Astrocyte (in vitro differentiated cells and primary cell): ENCODE measurements at places on chromosomes 7 and 10. TPM values are rescaled to one million over a fixed set of nuclear protein-coding genes. Genes with fewer than 3 reads are reported as not detected.

GRCh38 chr7:139999516-139999915 lies 63.2 kb downstream of the PARP12 start:
- no peak overlapping the region for H3K27ac ChIP-seq
- DNase-seq, result no peak
- no peaks in the 10 kb centered on the region for H3K27me3 ChIP-seq
- H3K4me1 ChIP-seq, result no peaks in the 10 kb centered on the region
- no peak overlapping the region for H3K4me3 ChIP-seq
- H3K36me3 ChIP-seq, result no peaks in the 10 kb centered on the region

DNA sequence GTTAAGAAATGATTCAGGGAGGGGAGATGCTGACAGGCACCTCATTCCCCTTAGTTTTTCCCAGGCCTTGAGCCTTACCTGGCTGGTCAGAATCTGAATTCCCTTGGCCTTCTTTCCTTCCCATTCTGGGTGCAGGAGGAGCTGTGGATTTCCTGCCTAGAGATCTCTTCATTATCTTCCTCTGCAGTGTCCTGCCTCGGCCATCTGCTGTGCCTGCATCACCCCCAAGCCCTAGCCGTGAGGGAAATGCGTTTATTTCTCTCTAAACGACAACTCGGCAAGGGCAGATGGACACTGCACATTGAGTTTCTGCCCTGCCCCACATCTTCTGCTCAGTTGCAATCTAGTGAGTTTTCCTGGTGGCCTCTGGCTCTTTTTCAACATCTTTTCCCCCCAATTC lies 26.7 kb downstream of the ZCWPW1 start:
- DNase-seq, result no peak
- peaks cover 5% of the 10 kb centered on the region for H3K4me1 ChIP-seq
- no peak overlapping the region for H3K27ac ChIP-seq
- peaks cover 30% of the 10 kb centered on the region for H3K27me3 ChIP-seq
- H3K4me3 ChIP-seq, result no peak overlapping the region

DNA sequence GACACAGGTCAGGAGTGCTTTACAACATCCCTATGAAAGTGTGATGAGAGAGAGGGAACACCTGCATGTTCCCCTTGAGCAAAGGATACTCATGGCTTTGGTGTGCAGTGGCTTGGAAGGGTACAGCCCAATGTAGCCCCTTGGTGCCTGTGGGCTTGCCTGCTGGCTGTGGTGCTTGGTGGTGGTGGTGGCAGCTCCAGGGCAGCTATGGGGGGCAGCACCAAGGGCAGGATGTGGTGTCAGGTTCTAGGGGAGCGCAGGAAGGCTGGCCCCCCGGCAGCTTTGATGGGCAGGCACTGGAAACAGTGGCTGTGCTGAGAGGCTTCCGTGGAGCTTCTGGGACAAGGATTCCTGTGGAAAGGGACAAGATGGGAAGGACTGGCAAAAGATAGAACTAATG lies 464.0 kb upstream of the ZMIZ1 start:
- no peak for DNase-seq
- no peaks in the 10 kb centered on the region for H3K36me3 ChIP-seq
- H3K4me1 ChIP-seq, result no peaks in the 10 kb centered on the region
- peaks cover 5% of the 10 kb centered on the region for H3K27me3 ChIP-seq

- H3K4me3 ChIP-seq, result no peak overlapping the region
- H3K4me1 ChIP-seq, result no peaks in the 10 kb centered on the region
- no peak for DNase-seq
These were observed 397.2 kb downstream of the PLXNA4 start for GRCh38 chr7:132179080-132179430.

DNA sequence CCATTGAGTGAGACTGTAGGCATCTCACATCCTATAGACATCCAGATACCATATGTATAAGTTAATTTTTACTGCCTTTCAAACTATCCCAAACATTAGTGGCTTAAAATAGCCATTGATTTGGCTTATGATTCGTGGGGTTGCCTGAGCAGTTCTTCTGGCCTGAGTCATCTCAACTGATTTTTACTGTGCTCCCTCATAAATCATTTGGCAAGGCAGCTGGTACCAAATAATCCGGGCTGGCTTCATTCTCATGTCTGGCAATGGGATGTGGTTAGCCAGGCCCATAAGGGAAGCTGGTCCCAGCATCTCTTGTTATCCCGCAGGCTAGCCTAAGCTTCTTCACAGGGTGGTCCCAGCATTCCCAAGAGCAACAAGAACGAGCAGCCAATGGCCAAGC lies 6.7 kb upstream of the LRGUK start:
- no peaks in the 10 kb centered on the region for H3K36me3 ChIP-seq
- H3K27me3 ChIP-seq, result no peaks in the 10 kb centered on the region
- H3K4me1 ChIP-seq, result no peaks in the 10 kb centered on the region
- no peak overlapping the region for H3K27ac ChIP-seq
- no peak overlapping the region for H3K4me3 ChIP-seq

- no peaks in the 10 kb centered on the region for H3K36me3 ChIP-seq
- no peaks in the 10 kb centered on the region for H3K4me1 ChIP-seq
- H3K4me3 ChIP-seq, result no peak overlapping the region
These were observed 5.7 kb upstream of the MKRN1 start for GRCh38 chr7:140484951-140485499.

DNA sequence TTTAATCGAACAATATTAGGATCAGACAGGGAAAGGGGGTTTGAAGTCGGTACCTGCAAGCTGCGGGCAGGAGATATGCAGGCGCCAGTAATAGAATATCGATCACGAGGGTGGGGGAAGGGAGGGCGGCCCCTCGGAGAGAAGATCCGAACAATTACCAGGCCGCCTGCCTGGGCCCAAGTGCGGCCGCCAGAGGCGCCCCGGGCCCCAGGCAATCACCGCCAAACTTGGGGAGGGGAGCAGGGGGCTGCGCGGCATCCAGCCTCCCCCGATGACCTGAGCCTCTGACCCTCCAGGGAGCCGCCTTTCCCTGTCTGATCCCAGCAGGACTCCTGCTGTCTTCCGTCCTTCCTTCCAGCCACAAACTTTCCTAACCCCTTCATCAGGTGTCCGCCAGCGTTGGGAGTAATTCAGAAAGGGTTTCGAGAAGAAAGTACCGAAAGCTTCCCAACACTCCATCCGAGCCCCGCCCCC lies 1.1 kb downstream of the NKX1-2 start:
- no peaks in the 10 kb centered on the region for H3K4me1 ChIP-seq
- H3K4me3 ChIP-seq, result no peak overlapping the region
- no peaks in the 10 kb centered on the region for H3K36me3 ChIP-seq
- no peak for DNase-seq
- H3K27ac ChIP-seq, result no peak overlapping the region
- peaks cover 80% of the 10 kb centered on the region for H3K27me3 ChIP-seq

GRCh38 chr7:79339208-79339925 lies 114.1 kb downstream of the MAGI2 start:
- H3K4me3 ChIP-seq, result no peak overlapping the region
- no peak for DNase-seq
- no peak overlapping the region for H3K27ac ChIP-seq
- H3K27me3 ChIP-seq, result no peaks in the 10 kb centered on the region
- no peaks in the 10 kb centered on the region for H3K36me3 ChIP-seq
- peaks cover 4% of the 10 kb centered on the region for H3K4me1 ChIP-seq

DNA sequence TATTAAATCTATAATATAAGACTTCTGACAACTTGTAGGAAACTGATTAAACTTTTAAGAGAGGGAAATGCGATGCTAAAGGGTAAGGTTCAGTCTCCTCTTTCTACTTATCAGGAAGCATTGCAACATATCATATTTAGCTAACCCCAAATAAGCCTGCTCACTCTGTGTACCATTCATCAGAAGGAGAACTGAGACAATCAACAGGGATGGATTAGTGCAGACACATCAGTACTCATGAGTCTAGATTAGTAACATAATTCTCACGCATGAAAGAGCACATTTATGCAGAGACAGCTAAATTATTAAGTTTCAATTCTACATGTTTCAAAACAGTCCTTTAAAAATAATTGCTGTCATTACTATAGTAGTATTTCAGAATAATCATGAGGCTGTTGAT lies 354.2 kb upstream of the ZWINT start:
- H3K36me3 ChIP-seq, result no peaks in the 10 kb centered on the region
- no peak for DNase-seq
- H3K27me3 ChIP-seq, result no peaks in the 10 kb centered on the region
- no peaks in the 10 kb centered on the region for H3K4me1 ChIP-seq

DNA sequence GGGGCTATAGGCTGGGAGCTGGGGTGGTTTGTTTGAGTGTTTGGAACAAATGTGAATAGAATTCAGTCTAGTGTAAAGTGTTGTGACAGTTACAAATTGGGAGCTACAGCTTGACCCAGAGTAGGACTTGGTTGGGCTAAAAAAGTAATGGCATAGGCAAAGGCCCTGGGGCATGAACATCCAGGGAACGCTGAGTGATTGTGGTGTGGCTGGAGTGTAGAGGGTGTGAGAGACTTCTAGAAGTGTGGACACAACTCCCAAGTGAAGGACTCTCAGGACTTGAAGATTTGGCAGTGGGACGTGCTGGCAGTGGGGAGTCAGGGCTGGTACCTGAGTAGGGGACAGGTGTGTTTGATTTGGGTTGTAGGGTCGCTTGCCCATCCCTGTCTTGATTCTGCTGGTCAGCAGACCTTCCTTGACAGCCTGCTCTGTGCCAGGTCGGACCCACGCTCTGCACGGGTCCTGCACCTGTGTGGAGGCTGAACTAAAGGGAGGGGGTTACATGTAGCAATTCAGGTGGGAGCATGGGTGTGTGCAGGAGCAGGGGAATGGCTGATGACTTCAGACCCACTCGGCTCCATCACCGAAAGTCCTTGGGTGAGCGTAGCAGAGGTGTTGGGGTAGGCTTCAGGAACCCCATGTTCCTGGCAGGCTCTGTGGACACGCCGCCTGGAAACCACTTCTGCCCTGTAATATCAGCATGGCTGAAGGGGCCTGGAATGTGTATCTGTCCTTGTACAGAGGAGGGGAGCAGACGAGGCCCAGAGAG lies 43.3 kb downstream of the ZMIZ1 start:
- peak overlapping the region; percentile 81 for H3K27ac ChIP-seq
- peaks cover 56% of the 10 kb centered on the region for H3K4me1 ChIP-seq
- peaks cover 6% of the 10 kb centered on the region for H3K36me3 ChIP-seq
- H3K4me3 ChIP-seq, result no peak overlapping the region
- no peaks in the 10 kb centered on the region for H3K27me3 ChIP-seq
- no peak for DNase-seq

GRCh38 chr7:150823043-150823442 lies 22.5 kb downstream of the TMEM176A start:
- no peaks in the 10 kb centered on the region for H3K36me3 ChIP-seq
- no peak overlapping the region for H3K27ac ChIP-seq
- DNase-seq, result no peak

DNA sequence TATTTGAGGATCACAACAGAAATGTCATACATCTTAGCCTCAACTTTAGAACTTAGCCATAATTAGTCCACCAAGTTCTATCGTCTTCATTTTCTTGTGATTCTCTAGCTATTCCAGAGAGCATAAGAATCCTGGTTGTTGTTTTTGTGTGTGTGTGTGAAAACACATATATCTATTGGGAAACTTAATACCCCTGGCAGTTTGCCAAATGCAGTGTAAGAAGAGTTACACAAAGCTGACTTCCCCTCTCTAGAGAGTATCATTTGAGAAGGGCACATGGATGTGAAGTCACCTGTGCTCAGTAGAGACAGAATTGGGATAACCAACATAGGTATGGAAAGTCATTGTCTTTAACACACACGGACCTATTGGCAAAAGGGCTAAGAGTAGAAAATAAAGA lies 19.3 kb downstream of the FOXI2 start:
- no peak for DNase-seq
- H3K36me3 ChIP-seq, result no peaks in the 10 kb centered on the region
- no peaks in the 10 kb centered on the region for H3K4me1 ChIP-seq

- H3K4me1 ChIP-seq, result peaks cover 25% of the 10 kb centered on the region
- no peaks in the 10 kb centered on the region for H3K27me3 ChIP-seq
- no peak overlapping the region for H3K4me3 ChIP-seq
These were observed 157.9 kb downstream of the GFRA1 start for GRCh38 chr10:116115036-116115641.

DNA sequence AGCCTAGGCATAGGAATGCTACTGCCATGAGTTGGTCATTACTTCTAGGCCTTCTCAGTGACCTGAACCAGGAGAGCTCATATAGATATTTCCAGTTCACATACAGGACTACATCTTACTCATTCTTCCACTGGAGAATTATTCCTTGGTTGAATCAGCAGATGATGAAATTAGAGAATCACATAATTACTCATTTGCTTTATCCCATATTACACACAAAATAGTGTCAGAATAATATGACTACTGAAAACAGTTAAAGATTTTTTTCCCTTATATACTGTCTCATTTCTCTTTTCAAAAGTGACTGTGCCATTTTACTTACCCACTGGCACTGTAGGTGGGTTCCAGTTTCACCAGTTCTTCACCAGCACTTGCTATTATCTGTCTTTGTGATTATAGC lies 18.5 kb downstream of the BMS1 start:
- no peak for DNase-seq
- H3K36me3 ChIP-seq, result peaks cover 77% of the 10 kb centered on the region
- no peak overlapping the region for H3K4me3 ChIP-seq
- H3K27ac ChIP-seq, result no peak overlapping the region

The C10orf105 gene
- not detected in 2 replicates for total RNA-seq

The CHAT gene
- total RNA-seq, result 0.12 and 1.00 TPM in 2 replicates
